Thymus (tissue), 14 donors: ENCODE measurements at places on chromosomes 11 and 22. TPM values are rescaled to one million over a fixed set of nuclear protein-coding genes. Genes with fewer than 3 reads are reported as not detected.

The C22orf42 gene
- 0.59 TPM for polyA plus RNA-seq

The ANO9 gene
- 114 TPM for polyA plus RNA-seq

The TBX10 gene
- 0.09 TPM for polyA plus RNA-seq

The DCHS1 gene
- 6.5 TPM for polyA plus RNA-seq

The MMP7 gene
- polyA plus RNA-seq, result 35.2 TPM
